Foreskin fibroblast (primary cell): ENCODE measurements at places on chromosomes 2 and 18.
A peak's percentile ranks its signal among the peaks of the same experiment; 100 is the strongest.

- no peak for DNase-seq
These were observed 521.9 kb downstream of the EPHA4 start for GRCh38 chr2:221050020-221050795.

- no peak for DNase-seq
These were observed 21.0 kb upstream of the USP14 start for GRCh38 chr18:137327-137726.

- no peak for DNase-seq
These were observed 239.7 kb downstream of the GPD2 start for GRCh38 chr2:156675896-156676295.

DNA sequence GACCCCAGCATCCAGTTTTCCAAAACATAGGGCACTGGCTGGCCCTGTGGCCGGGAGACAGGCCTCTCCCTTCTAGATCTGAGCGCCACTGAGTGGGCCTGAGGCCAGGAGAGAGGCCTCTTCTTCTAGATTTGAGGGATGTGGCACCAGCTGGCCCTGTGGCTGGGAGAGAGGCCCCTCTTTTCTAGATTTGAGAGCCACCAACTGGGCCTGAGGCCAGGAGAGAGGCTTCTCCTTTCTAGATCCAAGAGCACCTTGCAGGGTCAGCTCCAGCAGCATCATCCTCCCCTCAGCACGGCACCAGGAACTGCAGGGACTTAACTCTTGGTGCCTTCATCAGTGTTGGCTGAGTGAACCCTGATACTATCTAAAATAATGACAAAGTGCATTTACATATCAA, 114.3 kb upstream of the ALKAL2 start:
- DNase-seq: no peak

GRCh38 chr2:120791243-120791961, 55.7 kb downstream of the GLI2 start:
- no peak for DNase-seq

DNA sequence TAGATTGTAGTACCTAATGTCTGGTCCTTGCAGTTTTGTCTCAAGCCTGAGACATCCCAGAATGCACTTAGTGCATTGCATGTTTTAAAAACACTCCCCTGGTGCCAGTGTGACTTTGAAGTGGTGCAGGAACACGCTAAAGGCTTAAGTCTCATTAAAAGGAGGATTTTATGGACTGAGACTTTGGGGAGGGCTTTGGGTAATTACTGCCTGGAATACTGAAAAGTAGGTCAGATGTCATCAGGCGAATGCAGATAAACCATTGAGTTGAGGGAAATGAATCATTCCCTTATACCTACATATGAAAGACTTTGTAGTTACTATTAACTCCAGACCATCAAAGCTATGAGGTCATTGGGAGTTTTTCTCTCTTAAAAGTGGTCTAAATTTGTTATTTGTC, 3.0 kb upstream of the OSBPL1A start:
- DNase-seq: peak; percentile 22

DNA sequence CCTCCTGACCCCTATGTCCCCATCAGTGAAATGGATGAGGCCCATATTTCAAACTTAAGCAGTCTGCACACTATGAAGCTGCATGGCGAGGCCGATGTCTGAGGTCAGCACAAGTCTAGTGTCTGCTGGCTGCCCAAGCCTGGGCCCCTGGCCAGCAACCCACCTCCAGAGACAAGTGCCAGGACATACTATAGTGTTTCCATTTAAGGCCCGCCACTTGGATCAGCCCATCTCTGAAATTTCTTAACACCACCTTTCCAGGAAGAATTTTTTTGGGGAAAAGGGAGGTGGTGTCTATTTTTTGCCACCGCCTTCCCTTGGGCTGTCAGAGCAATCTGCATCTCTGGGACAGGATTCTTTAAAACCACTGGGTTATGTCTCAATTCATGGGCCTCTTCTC, 1.8 kb downstream of the ACVR1 start:
- no peak for DNase-seq

- DNase-seq: no peak
These were observed 97.3 kb downstream of the TACR1 start for GRCh38 chr2:75102011-75102410.

DNA sequence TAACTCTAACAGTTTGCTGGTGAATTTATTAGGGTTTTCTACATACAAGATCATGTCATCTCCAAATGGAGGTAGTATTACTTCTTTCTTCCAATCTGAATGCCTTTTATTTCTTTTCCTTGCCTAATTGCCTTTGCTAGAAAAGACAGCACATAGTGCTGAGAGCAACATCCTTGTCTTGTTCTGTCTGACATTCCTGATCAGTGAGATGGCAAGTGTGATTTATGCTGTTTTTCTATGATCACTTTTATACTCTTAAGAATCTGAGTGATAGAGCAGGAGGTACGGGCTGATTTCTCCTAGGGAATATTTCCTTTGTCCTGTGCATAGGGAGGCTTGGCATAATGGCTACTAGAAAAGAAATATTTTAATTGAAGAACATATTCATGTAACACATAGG, 17.3 kb downstream of the LYPD6B start:
- no peak for DNase-seq

GRCh38 chr18:22753130-22753831, 179.8 kb upstream of the RBBP8 start:
- DNase-seq: no peak

DNA sequence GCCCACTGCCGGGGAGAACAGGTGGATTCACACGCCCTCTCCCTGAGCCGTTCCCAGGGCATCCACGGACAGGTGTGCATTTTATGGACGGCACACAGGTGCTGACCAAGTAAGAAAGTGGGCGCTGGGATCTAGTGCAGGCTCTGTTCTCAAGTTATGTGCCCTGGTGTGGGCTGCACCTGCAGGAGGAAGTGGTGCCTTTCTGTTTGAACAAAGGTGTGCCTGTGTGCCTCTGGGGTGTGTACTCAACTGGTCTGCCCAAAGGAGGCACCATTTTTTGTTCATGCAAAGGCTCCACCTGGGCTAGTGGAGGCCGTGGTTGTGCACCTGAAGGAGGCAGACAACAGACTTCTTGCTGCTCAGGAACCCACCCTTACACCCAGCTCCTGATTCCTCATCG, 88.2 kb upstream of the HK2 start:
- no peak for DNase-seq

DNA sequence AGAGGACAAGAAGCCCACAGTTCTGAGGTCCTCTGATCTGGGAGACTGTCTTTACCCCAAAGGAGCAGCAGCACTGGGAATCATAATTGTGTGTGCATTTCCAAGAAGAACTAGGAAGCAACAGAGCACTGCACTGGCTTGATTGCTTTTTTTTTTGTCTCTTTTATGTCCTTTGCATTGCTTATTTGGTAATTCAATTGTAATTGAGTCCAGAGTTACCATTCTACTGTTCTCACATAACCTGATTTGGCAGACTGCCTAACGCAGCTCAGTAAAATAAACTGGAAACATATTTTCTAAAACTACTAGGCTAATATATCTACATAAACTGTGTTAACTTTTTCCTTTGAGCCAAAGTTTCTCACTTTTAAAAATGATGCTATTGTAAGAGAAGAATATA, 190.3 kb upstream of the SLC8A1 start:
- DNase-seq: peak; percentile 18

DNA sequence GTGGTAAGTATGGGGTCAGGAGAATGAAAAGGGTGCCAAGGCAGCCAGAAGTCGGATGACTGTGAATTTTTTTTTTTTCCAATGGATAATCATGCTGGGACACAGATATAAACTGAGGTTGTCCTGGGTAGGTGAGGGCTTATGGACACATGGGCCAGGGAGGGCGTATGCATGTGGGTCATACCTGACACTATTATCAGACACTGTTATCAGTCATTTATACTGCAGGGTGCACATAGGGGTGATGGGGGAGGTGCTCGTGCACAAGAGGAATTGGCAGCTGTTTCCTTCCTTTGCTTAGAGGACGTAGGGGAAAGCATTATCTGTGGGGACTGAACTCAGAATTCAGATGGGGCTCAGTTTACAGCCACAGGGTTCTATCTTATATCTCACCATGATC, 10.1 kb downstream of the CTIF start:
- DNase-seq: no peak

DNA sequence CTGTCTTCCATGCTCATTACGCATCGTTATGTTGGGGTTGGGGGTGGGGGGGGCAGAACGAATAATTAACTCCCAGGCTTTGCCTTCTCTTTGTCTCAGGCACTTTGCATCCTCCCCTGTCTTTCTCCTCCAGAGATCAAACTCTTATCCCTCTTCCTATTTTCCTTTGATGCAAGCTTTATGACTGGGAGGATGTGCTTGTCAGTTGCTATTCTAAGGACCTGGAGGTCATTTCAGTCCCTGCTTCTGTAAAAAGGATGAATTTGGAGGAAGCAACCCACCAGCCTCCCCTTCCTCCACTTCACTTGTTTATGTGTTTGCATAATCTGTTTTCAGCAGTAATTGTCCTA, 87.5 kb downstream of the ZCCHC2 start:
- DNase-seq: no peak

GRCh38 chr18:8802017-8802672, 96.8 kb downstream of the MTCL1 start:
- no peak for DNase-seq

GRCh38 chr2:172843902-172844715, 108.5 kb downstream of the RAPGEF4 start:
- no peak for DNase-seq

GRCh38 chr18:32355896-32356295, 114.8 kb downstream of the GAREM1 start:
- DNase-seq: peak; percentile 32

GRCh38 chr2:229342376-229342775, 71.3 kb upstream of the PID1 start:
- DNase-seq: peak; percentile 54

DNA sequence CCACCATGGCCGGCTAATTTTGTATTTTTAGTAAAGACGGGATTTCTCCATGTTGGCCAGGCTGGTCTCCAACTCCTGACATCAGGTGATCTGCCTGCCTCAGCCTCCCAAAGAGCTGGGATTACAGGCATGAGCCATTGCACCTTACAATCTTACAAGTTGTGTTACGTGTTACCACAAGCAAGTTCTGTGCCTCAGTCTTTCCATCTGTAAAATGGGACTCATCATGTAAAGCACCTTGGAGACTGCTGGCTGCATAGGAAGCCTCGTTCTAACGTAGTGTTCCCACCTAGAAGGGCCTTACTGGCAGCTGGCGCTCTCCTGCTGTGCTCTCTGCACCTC, 10.0 kb downstream of the DNAJB2 start:
- DNase-seq: no peak

DNA sequence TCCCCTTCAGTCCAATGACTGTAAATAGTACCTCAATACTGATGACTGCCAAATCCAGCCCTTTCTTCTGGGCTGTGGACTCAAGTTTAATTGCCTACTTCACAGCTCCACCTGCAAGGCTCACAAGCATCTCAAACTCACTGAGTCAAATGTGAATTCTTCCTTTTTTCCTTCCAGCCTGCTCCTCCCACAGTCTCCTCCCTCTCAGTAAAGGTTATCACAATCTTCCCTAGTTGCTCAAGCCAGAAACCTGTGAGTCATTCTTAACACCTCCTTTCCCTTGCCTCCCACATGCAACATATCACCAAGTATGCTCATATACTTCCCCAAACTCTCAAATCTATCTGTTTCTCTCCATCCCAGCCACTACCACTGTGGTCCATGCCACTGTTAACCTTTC, 3.7 kb upstream of the MFSD6 start:
- peak; percentile 67 for DNase-seq

DNA sequence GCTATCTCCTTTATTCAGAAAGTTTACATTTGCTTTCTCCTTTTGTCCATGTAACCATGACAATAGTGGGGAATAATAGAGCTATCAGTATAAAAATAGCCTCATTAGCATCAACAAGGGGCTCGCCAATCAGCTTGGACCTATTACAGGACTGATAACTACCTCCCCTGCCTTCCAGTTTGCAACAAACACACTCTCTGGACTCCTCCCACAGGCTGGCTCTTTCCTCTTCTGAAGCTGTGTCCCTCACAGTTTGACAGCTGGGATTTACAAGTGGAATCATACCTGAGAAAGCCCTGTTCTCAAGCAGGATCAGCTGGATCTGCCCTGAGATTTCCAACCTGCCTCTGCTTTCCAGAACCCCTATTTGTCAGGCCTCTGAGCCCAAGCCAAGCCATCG, 162.5 kb downstream of the GRB14 start:
- DNase-seq: no peak

DNA sequence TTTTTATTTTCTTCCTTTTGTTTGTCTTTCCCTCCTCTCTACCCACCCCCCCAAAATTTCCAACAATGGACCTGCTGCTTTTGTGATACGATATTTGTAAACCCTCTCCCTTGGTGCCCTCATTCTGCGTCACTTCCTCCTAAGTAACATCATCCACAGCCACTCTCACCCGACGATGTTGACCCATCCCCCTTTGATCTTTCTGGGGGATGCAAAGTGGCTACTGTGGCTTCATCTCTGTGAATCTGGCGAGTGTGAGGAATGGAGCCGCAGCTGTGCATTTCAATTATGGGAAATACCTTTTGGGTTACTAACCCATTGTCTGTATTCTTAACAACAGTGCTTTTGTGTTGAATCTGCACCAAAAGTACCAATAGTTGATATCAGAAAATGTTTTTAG, 19.4 kb downstream of the ANTXR1 start:
- DNase-seq: no peak

- DNase-seq: peak; percentile 81
These were observed 17.6 kb upstream of the PPP4R1 start for GRCh38 chr18:9631814-9632496.

DNA sequence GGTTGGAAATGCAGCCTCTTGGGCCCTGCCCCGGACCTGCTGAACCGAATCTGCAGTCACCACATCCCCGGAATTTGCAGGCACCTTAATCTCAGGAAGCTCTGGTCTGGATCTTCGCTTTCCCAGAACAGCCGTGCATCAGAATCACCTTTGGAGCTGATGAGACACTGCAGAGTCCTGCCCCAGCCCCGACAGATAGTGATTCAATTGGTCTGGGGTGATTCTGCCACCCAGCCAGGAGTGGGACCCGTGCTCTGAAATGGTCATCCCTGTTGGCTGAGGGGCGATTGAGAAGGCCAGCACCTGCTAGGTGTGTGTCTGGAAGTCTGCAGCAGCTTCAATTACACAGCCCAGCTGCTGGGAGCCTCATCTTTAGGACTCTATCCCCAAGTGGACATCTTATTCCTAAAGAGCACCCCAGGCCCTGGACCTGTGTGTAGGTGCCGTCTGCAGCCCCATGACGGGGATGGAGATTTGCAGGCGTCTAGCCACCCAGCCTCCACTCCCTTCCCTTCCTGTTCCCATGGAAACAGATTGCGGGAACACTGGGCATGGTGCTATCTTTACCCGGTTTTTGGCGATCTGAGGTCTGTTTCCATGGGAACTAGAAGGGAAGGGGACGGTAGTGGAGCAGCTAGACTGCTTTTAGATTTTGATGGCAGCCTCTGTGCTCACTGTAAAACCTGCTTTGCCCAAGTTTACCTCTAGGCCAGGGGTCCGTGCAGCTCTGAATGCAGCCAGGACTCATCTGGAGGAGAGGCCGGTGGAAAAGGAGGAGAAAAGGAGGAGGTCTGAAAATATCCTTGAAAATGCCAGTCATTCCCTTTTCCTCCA, 156.1 kb downstream of the LDLRAD4 start:
- no peak for DNase-seq

GRCh38 chr2:184685999-184686841, 87.9 kb downstream of the ZNF804A start:
- no peak for DNase-seq

GRCh38 chr2:68403199-68403644, 38.1 kb downstream of the PLEK start:
- no peak for DNase-seq
